ENCODE measurements at places on chromosomes 2 and 18. TPM values are rescaled to one million over a fixed set of nuclear protein-coding genes. Genes with fewer than 3 reads are reported as not detected.

Gene RIT2
- not detected for total RNA-seq

Gene UGP2
- 151 TPM for total RNA-seq

Gene CTLA4
- not detected for total RNA-seq

Gene IL1RN
- total RNA-seq = not detected

Gene PAX8
- total RNA-seq = 2.1 TPM

Gene ESCO1
- total RNA-seq = 8.5 TPM

Gene LIPT1
- total RNA-seq = 6.6 TPM

Gene SERPINB13
- not detected for total RNA-seq

Gene COL4A3
- total RNA-seq = not detected

Gene CD302
- 13.9 TPM for total RNA-seq

Gene MLPH
- 4.7 TPM for total RNA-seq

Gene SP140
- total RNA-seq = not detected

Gene CHRND
- total RNA-seq = not detected

Gene ALPP
- not detected for total RNA-seq

Gene PID1
- 4.9 TPM for total RNA-seq

Gene MRPL30
- 30.9 TPM for total RNA-seq

Gene PTRHD1
- 13.3 TPM for total RNA-seq

Gene COX7A2L
- total RNA-seq = 220 TPM

Gene LIMS4
- 1.0 TPM for total RNA-seq

Gene TMEM37
- total RNA-seq = not detected

Gene C2orf72
- total RNA-seq = 0.11 TPM

Gene SLC40A1
- total RNA-seq = not detected

Gene NFATC1
- 7.5 TPM for total RNA-seq

Gene TLX2
- total RNA-seq = not detected

Gene PCARE
- total RNA-seq = not detected

Gene GALM
- total RNA-seq = 8.6 TPM

Gene AQP4
- not detected for total RNA-seq

Gene COL4A4
- 0.76 TPM for total RNA-seq

Gene NEURL3
- not detected for total RNA-seq

Gene PSTPIP2
- total RNA-seq = 2.8 TPM

Gene DNAH6
- total RNA-seq = not detected

Gene EVA1A
- total RNA-seq = 126 TPM

Gene ANKRD12
- 29.6 TPM for total RNA-seq

Gene ACTR1B
- total RNA-seq = 63.6 TPM

Gene DUSP2
- 8.8 TPM for total RNA-seq

Gene NYAP2
- not detected for total RNA-seq

Gene CRYGD
- not detected for total RNA-seq

Gene EPHA4
- total RNA-seq = 42.2 TPM

Gene CENPA
- total RNA-seq = 5.7 TPM

Gene TCF7L1
- total RNA-seq = 0.65 TPM

Gene DYNC2LI1
- total RNA-seq = 21.0 TPM

Gene BMP10
- total RNA-seq = not detected

Gene RTP5
- total RNA-seq = not detected

Gene OSBPL6
- 6.3 TPM for total RNA-seq

Gene TRIM43
- not detected for total RNA-seq

Gene TRABD2A
- total RNA-seq = 5.7 TPM

Gene AGXT
- total RNA-seq = not detected

Measured in GM23248 (cell line).